ENCODE measurements at places on chromosomes 2 and 18.

GRCh38 chr18:59505356-59505755 lies 146.3 kb upstream of the LMAN1 start:
- DNase-seq, result no peak

- DNase-seq, result no peak
Measured at GRCh38 chr2:70941701-70942100, 6.0 kb downstream of the ATP6V1B1 start.

GRCh38 chr18:76507830-76508385 lies 12.9 kb upstream of the ZNF516 start:
- no peak for DNase-seq

DNA sequence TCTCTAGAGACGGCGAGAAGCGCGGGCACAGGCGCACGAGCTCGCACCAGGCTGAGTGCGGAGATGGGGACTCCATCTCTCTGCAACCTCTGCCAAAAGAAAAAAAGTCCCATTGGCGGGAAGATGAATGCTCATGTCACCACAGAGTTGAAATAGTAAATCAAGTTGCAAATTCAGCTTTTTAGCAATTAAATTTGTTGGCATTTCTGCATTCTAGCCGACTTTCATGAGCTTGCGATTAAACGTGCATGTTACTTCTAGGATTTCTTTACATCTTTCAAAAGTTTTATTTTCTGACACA lies 588 bp downstream of the CHAC2 start:
- no peak for DNase-seq

DNA sequence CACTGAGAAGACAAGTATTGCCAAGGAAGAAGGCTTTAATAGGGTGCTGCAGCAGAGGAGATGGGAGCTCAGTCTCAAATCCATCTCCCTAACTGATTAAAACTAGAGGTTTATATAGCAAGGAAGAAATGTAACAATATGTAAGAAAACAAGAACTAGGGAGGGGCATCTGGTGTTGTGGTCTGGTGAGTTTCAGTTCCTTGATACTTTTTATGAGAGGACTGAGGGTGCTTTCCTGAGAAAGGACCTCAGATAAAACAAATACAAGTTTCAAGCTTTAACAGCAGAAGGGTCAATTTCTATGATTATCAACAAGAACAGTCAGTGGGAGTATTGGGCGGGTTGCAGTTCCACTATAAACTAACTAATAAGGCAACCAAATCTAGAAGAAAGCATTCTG lies 1967.5 kb downstream of the SUCLG1 start:
- no peak for DNase-seq
